ENCODE measurements at places on chromosomes 7 and 10. TPM values are rescaled to one million over a fixed set of nuclear protein-coding genes. Genes with fewer than 3 reads are reported as not detected.

The SYT15B gene
- not detected for total RNA-seq

DNA sequence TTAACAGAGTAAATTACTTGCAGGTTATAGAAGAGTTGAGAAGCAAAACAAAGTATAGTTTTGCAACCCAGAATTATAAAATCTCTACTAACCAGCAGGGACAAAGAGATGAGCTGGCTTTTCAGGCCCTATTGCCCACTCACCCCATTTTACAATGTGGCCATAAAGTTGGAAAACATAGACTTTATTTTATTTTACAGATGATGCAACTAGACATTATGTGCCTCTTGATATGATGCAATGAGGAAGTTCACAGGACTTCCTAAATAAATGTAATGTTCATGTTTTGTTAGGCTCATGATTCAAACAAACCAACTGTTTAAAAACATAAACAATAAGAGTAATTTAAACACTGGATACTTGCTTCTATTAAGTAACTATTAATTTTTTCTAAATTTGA, 141.1 kb upstream of the WNT16 start:
- H3K27ac ChIP-seq, result no peak overlapping the region
- H3K4me3 ChIP-seq, result no peak overlapping the region
- no peaks in the 10 kb centered on the region for H3K4me1 ChIP-seq
- no peaks in the 10 kb centered on the region for H3K27me3 ChIP-seq
- no peak for DNase-seq
- H3K36me3 ChIP-seq, result no peaks in the 10 kb centered on the region

DNA sequence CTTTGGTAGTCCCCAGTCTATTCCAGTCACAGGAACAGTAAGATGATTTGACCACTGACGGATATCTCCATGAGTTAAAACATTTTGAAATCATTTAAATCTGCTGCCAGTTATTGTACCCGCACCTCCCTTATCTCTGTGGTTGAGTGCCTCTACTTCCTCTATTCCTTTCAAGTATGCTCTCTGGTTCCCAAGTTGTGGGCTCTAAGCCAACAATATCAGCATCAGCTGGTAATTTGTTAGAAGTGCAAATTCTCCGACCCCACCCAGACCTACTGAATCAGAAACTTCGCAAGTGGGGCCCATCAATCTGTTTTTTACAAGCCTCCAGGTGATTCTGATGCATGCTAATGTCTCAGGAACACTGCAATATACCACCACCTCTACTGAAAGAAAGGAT, 235.5 kb downstream of the CCSER2 start:
- no peaks in the 10 kb centered on the region for H3K27me3 ChIP-seq
- no peak overlapping the region for H3K4me3 ChIP-seq
- no peaks in the 10 kb centered on the region for H3K36me3 ChIP-seq
- DNase-seq, result no peak

- no peaks in the 10 kb centered on the region for H3K36me3 ChIP-seq
- no peaks in the 10 kb centered on the region for H3K4me1 ChIP-seq
- no peak for DNase-seq
- H3K27ac ChIP-seq, result no peak overlapping the region
- no peaks in the 10 kb centered on the region for H3K27me3 ChIP-seq
Observed at GRCh38 chr7:3880228-3880987, 579.4 kb downstream of the SDK1 start.

- no peak overlapping the region for H3K27ac ChIP-seq
- no peak overlapping the region for H3K4me3 ChIP-seq
Observed at GRCh38 chr7:3559278-3559677, 258.2 kb downstream of the SDK1 start.

Measured in H1 (cell line).